Occipital lobe (tissue), 3 donors: ENCODE measurements at places on chromosomes 13 and 19. TPM values are rescaled to one million over a fixed set of nuclear protein-coding genes. Genes with fewer than 3 reads are reported as not detected.
A peak's percentile ranks its signal among the peaks of the same experiment; 100 is the strongest.

DNA sequence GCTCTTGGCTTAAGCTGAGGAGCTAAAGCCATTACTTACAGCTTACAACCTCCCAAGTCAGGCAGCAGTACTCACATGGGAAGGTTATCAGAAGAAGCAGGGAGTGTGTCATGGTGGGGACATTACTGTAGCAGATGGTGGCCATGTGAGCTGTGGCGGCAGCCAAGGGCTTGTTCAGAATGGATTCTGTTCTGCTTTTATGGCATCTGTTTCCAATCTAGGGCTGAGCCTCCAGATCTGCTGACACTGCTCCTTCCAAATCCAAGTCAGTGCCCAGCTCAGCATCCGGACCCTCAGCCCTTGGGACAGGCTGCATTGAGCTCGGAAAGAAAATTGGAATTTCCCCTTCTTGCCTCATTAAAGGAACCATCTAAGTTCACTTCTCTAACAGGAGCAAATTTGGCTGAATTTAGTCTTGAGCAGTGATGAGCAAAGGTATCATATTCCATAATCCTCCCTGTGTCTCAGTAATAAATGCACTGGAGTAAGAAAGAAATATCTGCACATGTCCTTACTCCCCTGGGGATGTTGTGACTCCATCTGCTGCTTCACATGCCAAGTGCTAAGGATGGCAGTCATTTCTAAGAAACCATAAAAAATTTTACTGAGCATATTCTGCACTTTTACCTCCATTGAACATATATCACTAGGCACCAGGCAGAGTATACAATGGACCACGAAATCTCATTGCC lies 73.9 kb downstream of the KCTD12 start:
- DNase-seq = no peak

DNA sequence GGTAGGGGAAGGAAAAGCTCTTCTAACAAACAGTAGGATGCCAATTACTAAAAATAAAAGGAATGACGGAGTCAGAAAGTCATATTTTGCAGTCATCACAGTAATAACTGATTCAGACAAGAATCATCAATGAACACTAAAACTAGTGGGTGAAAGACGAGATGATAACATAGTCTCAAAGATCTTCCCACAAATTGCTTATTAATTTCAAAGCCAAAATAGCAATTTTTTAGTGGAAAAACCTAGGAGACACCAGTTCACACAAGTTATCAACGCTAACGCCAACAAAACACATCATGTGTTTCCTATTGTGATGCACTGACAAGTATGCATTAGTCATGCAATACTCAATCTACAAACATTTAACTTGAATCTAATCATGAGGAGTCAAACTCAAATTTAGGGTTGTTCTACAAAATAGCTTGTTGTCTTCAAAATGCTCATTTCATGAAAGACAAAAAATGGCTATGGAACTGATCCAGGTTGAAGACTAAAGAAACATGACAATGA lies 18.6 kb downstream of the ZNF233 start:
- DNase-seq = no peak

GRCh38 chr19:34512254-34512822 lies 30.8 kb downstream of the WTIP start:
- DNase-seq = no peak

DNA sequence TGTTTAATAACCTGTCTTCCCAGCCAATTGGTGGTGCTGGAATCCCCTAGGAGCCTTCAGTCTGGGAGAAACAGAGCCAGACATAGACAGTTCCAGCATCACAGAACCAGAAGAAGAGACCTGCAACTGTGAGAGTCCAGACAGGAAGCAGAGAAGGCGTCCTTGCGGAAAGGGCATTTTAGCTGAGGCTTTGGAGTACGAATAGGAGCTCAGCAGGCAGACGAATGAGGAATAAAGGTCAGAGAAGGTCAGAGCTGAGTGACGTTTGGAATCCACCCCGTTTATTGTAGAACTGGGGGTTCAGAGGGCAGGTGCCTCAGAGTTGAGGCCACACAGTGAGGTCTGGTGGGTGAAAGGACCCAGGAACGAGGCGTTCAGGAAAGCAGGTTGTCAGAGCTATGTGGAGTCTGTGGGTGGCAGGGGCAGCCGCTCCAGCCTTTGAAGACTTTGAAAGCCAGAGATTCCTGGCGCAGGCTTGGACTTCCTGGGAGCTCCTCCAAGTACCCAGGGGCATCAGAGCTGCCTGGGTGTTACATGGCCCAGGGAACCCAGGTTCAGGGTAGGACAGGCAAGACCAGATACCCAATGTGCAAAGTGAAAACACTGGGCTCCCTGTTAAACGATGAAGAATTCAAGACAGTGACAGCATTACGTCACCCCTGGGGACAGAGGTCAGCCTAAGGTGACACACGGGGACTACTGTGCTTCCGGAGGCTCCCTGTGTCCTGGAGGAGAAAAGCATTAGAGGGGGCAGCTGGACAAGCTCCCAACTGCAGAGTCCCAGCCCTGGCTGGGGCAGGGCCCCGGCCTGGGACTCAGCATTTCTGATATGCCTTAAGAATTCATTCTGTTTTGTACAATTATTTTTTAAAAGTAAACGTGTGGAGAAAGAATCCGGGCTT lies 5.5 kb downstream of the ARRDC2 start:
- DNase-seq = no peak

DNA sequence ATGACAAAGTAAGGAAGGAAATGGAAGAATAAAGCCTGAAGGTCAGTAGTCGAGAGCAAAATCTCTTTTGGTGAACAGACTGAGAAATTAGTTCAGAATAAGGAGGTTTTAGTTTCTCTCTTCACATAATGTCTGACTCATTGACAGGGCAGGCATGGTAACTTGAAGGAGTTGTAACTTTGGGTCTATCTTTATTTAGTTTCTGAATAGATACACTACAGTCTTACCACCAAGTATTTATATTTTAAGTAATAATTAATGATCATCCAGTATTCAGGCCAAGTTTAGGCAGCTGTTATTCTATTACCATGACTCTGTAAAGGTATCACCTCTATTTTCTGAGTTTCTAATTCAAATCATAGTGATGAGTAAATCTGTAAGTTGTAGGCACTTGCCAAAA lies 219.9 kb downstream of the SPRY2 start:
- no peak for DNase-seq

DNA sequence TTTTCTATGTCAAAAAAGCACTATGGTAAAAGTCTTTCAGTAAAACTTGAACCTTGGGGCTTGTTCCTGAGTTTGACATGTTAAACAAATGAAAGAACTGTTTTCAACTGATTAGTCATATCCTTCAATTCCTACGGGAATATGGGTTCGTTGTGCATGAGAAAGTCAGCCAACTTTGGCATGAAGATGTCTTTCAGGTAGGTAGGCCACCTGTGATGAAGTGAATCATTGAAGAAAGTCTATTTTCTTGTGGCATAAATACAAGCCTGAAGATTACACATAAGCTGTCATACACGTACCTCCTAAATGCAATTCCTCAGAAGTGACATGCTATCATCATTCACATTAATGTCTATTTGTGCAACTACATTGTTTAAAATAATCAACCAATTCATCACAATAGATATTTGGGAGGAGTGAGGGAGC lies 513.0 kb downstream of the IRS2 start:
- no peak for DNase-seq

GRCh38 chr19:6576869-6577475 lies 14.0 kb downstream of the CD70 start:
- no peak for DNase-seq

DNA sequence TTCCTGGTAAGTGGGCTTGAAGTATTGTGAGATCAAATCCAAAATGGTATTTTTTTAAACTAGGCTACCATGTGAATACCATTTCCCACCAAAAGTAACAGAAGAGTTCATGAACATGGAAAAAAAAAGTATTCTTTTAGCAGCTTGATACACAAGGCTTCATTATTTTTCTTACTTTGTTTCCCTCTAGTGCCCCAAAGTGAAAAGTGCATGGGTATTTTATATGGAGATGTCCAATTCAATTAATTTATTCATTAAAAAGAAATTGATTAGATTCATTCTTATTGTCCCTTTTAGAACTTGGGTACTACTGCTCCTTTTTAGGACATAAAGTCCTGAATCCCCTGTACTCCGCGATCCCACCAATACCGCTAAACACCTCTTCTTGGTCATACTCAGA lies 28.6 kb upstream of the SCEL start:
- no peak for DNase-seq

DNA sequence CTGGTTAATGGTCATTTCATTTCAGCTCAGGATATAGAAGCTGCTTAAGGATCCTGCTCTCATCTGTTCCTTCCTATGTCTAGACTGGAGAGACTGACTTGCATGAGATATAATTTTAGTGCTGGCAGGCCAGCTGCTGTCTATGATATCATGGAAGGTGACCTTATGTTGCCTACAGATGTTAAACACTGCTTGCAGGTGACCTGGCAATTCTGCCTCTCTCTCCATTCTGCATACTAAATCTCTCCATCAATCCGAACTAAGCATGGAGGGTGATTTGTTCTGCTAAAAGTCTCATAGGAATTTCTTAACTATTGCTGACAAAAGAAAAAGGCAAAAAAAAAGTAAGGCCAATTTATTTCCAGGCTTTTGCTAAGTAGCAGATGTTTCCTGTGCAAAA lies 81.0 kb downstream of the CCNA1 start:
- DNase-seq = no peak

DNA sequence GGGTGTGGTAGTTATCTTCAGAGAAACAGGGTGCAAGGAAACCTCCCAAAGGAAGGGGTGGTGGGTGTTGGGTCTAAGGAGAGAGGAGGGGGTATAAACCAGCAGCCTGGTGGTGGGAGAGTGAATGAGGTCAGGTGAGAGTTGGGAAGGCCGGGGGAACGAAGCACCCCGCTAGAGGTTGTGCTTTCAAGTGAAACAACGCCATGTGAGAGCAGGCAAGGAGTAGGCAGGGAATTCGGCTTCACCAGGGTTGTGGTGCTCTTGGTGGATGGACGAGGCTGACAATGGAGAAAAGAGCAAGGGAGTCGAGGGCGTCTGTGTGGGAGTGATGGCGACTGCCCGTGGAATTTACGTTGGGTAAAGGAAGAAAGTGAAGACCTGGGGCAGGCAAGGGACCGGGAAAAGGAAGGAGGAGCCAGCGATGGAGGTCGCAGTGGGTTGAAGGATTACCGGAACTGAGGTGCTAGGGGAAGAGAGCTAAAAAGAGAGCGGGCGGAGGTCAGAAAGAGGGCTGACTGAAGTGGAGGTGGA lies 2.1 kb upstream of the MLNR start:
- no peak for DNase-seq

DNA sequence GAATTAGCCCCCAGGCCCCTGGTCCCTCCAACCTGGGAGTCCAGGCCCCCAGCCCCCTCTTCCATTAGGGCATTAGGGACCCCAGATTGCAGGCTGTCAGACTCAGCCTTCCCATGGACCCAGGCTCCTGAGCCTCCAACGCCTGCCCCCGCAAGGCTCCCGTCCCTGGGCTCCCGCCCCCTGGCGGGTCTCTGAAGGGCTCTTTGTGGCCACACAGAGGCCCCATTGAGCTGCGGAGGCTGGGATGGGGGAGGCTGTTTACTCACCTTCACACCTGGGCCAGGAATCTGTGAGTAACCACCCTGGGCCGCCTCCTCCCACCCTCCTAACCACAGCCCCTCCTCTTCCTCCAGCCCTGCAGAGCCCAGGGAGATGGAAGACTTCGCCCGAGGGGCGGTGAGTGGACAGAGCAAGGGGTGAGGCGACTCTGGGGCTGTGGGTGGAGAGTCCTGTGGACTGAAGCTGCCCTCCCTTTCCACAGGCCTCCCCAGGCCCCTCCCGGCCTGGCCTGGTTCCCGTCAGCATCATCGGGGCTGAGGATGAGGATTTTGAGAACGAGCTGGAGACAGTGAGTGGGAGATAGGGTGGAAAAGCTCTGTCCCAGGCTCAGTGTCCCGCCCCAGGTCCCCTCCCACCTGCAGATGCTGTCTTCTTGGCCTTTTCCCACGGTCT lies 4.9 kb downstream of the ARHGEF1 start:
- DNase-seq = peak; percentile 28

- DNase-seq = no peak
These were observed 1666.0 kb downstream of the EFNB2 start for GRCh38 chr13:104869501-104869900.

- DNase-seq = no peak
These were observed 17.6 kb downstream of the SIGLEC7 start for GRCh38 chr19:51159656-51160055.

- DNase-seq = no peak
These were observed 12.9 kb downstream of the DPF1 start for GRCh38 chr19:38211151-38211591.

DNA sequence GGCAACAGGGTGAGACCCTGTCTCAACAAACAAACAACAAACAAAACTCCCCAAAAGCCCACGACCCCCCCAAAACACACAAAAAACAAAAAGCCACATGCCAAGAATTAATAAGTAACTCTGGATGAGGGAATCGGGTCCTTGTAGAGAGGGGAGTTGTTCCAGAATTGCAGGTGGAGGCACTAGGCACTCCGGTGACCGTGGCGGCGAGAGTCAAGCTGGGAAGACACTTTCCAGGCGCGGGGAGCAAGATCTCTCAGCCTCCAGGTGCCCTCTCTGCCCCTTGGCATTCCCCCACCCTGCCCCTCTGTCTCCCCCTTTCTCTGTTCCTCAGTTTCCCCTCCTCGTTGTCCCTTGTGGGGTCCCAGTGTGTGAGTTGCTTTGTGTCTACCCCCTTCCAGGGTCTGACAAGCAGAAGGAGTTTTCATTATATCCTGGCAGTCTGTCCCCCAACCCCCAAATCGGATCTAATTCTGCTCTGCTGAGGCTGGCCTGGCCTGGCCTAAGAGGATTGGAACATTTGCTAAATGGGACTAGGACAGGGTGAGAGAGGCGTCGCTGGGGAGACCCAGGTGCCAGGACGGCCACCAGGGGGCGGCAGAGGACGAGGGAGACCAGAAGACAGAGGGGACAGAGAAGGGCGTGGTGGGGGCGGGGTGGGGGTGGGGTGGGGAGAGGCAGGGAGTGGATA lies 8.3 kb upstream of the CRX start:
- no peak for DNase-seq

Gene KLK15
- not detected for total RNA-seq

Gene CLC
- total RNA-seq = not detected

Gene ZNF154
- total RNA-seq = 42.7 TPM

Gene IZUMO2
- not detected for total RNA-seq

Gene RXFP2
- total RNA-seq = not detected

Gene ADGRE3
- not detected for total RNA-seq

Gene CAPS
- 7.0 TPM for total RNA-seq

Gene GPR12
- total RNA-seq = 34.8 TPM

Gene PGPEP1
- 14.2 TPM for total RNA-seq

Gene ZNF763
- 6.7 TPM for total RNA-seq
